ENCODE measurements at places on chromosomes 1 and 21. TPM values are rescaled to one million over a fixed set of nuclear protein-coding genes. Genes with fewer than 3 reads are reported as not detected.

DNA sequence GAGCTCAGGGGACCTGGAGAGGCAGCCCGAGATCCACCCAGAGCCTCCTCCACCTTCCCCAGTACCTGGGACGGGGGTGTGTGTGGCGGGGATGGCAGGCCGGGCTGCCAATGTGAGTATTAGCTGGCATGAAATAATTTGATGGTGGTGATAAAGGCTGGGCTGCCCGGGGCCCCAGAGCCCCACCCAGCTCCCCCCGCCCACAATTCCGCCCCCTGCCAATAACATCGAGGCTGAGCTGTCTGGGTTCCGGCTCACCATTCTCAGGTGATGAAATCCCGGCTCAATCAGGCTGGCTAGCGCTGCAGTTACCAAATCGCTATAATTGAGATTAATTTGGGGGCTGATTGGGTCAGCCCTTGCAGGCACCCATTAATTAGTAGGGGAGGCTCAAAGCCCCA lies 103.8 kb upstream of the CASZ1 start:
- no peaks in the 10 kb centered on the region for H3K36me3 ChIP-seq
- DNase-seq: peak; percentile 57
- no peaks in the 10 kb centered on the region for H3K27me3 ChIP-seq
- no peak overlapping the region for H3K4me3 ChIP-seq
- H3K4me1 ChIP-seq: peaks cover 2% of the 10 kb centered on the region

DNA sequence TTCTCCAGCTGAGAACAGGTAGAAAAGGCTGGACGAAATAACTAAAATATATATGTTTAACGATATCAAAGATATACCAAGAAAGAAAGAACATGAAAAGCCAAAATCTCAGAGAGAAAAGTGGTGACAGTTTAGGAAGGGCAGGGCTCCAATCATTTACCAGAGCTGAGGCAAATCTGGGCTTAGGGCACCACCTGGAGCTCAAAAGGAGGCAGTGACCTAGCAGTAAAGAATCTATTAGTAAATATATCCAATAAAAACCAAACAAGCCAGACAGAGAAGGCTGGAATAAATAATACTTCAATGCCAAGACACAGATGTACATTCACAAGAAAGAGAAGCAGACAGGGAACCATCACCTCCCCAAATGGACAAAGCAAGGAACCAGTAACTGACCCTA lies 43.5 kb downstream of the CHIA start:
- no peaks in the 10 kb centered on the region for H3K36me3 ChIP-seq
- H3K4me3 ChIP-seq: no peak overlapping the region
- no peak overlapping the region for H3K27ac ChIP-seq
- peak; percentile 71 for DNase-seq
- H3K4me1 ChIP-seq: no peaks in the 10 kb centered on the region
- no peaks in the 10 kb centered on the region for H3K27me3 ChIP-seq

- H3K4me1 ChIP-seq: no peaks in the 10 kb centered on the region
- H3K36me3 ChIP-seq: peaks cover 43% of the 10 kb centered on the region
- no peak overlapping the region for H3K4me3 ChIP-seq
Measured at GRCh38 chr1:235336903-235337302, 8.5 kb downstream of the GGPS1 start.

NEGR1 gene
- total RNA-seq: 2.1 TPM

DNA sequence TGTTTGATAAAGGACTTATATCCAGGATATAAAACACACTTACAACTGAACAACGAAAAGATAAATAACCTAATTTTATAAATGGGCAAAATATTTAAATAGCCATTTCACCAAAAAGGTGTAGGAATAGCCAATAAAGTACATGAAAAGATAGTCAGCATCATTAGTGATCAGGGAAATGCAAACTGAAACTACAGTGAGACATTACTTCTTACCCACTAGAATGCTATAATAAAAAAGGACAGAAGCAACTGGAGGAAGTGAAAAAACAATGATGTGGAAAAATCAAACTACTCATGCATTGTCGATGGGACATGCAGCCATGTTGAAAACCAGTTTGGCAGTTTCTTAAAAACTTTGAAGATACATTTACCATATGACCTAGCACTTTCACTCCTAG lies 43.4 kb upstream of the HSD3B1 start:
- no peaks in the 10 kb centered on the region for H3K4me1 ChIP-seq
- no peak overlapping the region for H3K4me3 ChIP-seq
- no peaks in the 10 kb centered on the region for H3K27me3 ChIP-seq
- H3K27ac ChIP-seq: no peak overlapping the region

- no peak overlapping the region for H3K27ac ChIP-seq
- DNase-seq: no peak
- no peaks in the 10 kb centered on the region for H3K4me1 ChIP-seq
- no peak overlapping the region for H3K4me3 ChIP-seq
Measured at GRCh38 chr21:16423921-16424320, 694.1 kb downstream of the USP25 start.

- H3K4me3 ChIP-seq: no peak overlapping the region
- H3K36me3 ChIP-seq: peaks cover 20% of the 10 kb centered on the region
- no peaks in the 10 kb centered on the region for H3K4me1 ChIP-seq
- peak; percentile 64 for DNase-seq
Measured at GRCh38 chr21:42991992-42992740, 17.8 kb downstream of the PKNOX1 start.

- H3K4me1 ChIP-seq: no peaks in the 10 kb centered on the region
- H3K4me3 ChIP-seq: no peak overlapping the region
- no peaks in the 10 kb centered on the region for H3K36me3 ChIP-seq
Measured at GRCh38 chr21:45169001-45169400, 94.6 kb downstream of the ADARB1 start.

KLHL17 gene
- total RNA-seq: 56.3 TPM

- no peaks in the 10 kb centered on the region for H3K4me1 ChIP-seq
- peak overlapping the region; percentile 80 for H3K4me3 ChIP-seq
- H3K27ac ChIP-seq: no peak overlapping the region
- H3K27me3 ChIP-seq: peaks cover 18% of the 10 kb centered on the region
Measured at GRCh38 chr21:37005548-37006485, 685 bp upstream of the RIPPLY3 start.

DNA sequence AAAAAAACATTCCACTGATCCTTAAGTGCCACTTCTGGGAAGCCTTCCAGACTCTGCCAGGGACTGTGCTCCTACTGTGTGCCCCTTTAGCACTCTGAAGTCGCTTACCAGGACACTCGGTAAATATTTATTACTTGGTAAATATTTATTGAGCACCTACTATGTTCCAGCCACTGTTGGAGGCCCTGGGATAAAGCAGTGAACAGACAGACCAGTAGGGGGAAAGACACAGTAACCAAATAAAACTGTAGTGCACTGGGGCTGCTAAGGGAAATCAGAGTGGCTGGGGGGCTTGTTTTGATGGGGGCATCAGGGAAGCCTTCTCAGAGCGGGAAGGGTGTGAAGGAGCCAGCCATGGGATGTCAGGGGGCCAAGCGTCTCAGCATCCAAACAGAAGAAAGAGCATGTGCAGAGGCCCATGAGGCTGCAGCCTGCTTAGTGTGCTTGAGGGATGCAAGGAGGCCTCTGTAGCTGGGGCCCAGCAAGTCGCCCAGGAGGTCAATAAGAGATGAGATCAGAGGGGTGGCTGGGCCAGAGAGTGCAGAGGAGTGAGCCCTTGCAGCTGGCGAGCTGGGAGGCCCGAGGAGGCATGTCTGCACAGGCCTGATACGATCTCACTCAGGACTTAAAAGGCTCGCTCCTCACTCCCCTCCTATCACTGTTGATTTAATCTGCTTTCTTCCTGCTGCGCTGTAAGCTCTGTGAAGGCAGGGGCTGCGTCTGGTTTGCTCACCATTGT lies 28.6 kb downstream of the KAZN start:
- H3K36me3 ChIP-seq: no peaks in the 10 kb centered on the region
- H3K27ac ChIP-seq: peak overlapping the region; percentile 74
- H3K4me1 ChIP-seq: peaks cover 3% of the 10 kb centered on the region
- no peaks in the 10 kb centered on the region for H3K27me3 ChIP-seq
- H3K4me3 ChIP-seq: no peak overlapping the region
